ENCODE measurements at places on chromosomes 7 and 10. TPM values are rescaled to one million over a fixed set of nuclear protein-coding genes. Genes with fewer than 3 reads are reported as not detected.

OPALIN gene
- not detected for total RNA-seq

MTPN gene
- 166 TPM for total RNA-seq

FRMD4A gene
- total RNA-seq = 162 TPM

AKR1B15 gene
- not detected for total RNA-seq

PPP1R3A gene
- total RNA-seq = not detected

CTAGE8 gene
- not detected for total RNA-seq

GHRHR gene
- not detected for total RNA-seq

BAIAP2L1 gene
- 5.1 TPM for total RNA-seq

PAPOLB gene
- not detected for total RNA-seq

SGMS1 gene
- 35.9 TPM for total RNA-seq

ACTL6B gene
- not detected for total RNA-seq

SLC25A28 gene
- total RNA-seq = 14.8 TPM

All from glomerular endothelial cell (primary cell).